Suprapubic skin (tissue), 4 donors: ENCODE measurements at places on chromosomes 7 and 10. TPM values are rescaled to one million over a fixed set of nuclear protein-coding genes. Genes with fewer than 3 reads are reported as not detected.

Gene PTPN20
- 3.2 TPM for total RNA-seq

DNA sequence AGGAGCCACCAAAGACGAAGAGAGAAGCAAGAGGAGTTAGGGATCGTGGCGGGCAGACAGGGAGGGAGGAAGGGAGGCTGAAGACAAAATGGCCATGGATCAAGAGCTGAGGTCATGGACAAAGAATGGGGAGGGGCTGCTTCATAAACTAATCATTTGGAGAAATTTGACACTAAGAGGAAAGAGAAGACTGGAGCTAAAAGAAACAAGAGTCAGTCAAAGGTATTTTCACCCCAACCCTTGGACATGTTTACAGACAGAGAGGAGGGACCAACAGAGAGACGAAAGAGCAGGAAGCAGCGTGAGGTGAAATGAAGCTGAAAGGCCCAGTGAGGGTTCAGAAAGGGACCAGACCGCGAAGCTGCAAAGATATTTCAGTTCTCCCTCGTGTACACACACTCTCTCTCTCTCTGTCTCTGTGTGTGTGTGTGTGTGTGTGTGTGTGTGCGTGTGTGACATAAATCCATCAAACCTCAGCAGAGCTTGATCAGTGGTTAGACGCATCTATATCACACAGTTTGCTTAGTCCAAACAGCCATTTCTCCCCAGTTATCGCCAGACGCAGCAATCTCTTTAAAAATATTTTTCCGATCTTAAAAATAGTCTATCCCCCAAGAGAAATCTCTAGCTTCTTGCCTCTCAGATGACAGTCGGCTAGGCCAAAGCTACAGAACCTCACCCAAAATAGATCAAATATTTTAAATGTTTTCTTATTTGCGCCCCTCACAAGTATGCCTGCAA lies 12.5 kb upstream of the CALD1 start:
- H3K27me3 ChIP-seq, result no peaks in the 10 kb centered on the region
- H3K36me3 ChIP-seq, result no peaks in the 10 kb centered on the region
- H3K4me1 ChIP-seq, result peaks cover under 1% of the 10 kb centered on the region

GRCh38 chr7:41203542-41203941 lies 499.3 kb downstream of the INHBA start:
- DNase-seq, result no peak
- no peak overlapping the region for H3K4me3 ChIP-seq
- H3K27me3 ChIP-seq, result no peaks in the 10 kb centered on the region
- H3K36me3 ChIP-seq, result no peaks in the 10 kb centered on the region

- no peaks in the 10 kb centered on the region for H3K4me1 ChIP-seq
- H3K4me3 ChIP-seq, result no peak overlapping the region
- H3K27ac ChIP-seq, result no peak overlapping the region
- no peaks in the 10 kb centered on the region for H3K27me3 ChIP-seq
Observed at GRCh38 chr7:77855371-77856083, 57.0 kb downstream of the PHTF2 start.

DNA sequence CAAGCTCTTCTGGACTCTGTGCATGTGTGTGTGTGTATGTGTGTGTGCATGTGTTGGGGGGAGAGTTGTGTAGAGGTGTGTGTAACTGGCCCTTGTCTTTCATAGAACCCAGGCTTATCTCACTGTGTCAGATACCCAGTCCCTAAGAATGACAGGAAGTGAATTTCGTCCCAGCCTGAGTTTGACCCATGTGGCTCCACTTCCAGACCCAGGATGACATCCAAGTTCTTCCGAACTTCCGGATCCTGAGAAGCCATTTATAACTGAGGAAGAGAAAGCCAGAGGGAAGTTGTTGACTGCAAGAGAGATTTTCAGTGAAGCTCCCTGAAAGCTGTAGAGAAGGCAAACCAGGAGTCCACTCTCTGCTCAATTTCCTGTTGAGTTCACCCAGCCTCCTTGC lies 53.2 kb downstream of the ADRB1 start:
- no peaks in the 10 kb centered on the region for H3K27me3 ChIP-seq
- H3K27ac ChIP-seq, result no peak overlapping the region
- DNase-seq, result no peak
- H3K4me3 ChIP-seq, result no peak overlapping the region

GRCh38 chr10:69508738-69509340 lies 57.6 kb downstream of the TSPAN15 start:
- no peaks in the 10 kb centered on the region for H3K27me3 ChIP-seq
- peaks cover 6% of the 10 kb centered on the region for H3K4me1 ChIP-seq

DNA sequence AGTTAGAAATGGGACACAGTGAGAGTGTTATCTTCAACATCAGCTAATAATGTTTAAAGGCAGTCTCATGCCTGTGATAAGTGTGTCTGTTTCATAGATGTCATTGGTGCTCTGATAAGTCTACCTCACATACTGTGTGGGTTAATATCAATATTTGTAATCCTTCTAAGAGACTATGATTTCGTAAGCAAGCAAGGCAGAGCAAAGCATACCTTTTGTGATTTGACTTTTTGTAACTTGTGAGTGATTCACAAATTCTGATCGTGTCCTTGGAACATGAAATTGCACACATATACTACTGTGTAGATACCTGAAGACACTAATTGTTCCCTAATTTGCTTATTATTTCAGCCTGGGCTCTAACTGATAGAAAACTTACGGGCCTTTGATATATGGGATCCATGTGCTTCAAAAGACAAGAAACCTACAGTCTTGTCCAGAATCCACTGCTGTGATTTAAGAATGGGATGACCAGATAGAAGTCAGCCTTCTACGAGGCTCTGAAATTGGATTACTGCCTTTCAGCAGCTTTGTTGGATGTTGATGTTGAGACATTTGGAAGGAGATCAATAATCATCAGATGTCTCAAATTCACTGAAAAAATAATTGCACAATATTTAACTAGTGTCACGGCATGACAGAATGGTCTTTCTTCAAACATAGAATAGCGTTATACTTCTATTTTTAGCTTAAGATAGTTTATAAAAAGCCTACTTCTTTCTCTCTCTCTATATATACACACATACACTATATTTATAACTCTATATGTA lies 63.2 kb upstream of the KLF6 start:
- peaks cover 35% of the 10 kb centered on the region for H3K4me1 ChIP-seq
- no peak overlapping the region for H3K4me3 ChIP-seq
- no peaks in the 10 kb centered on the region for H3K27me3 ChIP-seq
- peak overlapping the region; percentile 25 for H3K27ac ChIP-seq
